Non-pigmented ciliary epithelial cell (primary cell): ENCODE measurements at places on chromosomes 13 and 19.

GRCh38 chr13:22903925-22904324 is 276.9 kb upstream of the SGCG start:
- DNase-seq, result no peak

DNA sequence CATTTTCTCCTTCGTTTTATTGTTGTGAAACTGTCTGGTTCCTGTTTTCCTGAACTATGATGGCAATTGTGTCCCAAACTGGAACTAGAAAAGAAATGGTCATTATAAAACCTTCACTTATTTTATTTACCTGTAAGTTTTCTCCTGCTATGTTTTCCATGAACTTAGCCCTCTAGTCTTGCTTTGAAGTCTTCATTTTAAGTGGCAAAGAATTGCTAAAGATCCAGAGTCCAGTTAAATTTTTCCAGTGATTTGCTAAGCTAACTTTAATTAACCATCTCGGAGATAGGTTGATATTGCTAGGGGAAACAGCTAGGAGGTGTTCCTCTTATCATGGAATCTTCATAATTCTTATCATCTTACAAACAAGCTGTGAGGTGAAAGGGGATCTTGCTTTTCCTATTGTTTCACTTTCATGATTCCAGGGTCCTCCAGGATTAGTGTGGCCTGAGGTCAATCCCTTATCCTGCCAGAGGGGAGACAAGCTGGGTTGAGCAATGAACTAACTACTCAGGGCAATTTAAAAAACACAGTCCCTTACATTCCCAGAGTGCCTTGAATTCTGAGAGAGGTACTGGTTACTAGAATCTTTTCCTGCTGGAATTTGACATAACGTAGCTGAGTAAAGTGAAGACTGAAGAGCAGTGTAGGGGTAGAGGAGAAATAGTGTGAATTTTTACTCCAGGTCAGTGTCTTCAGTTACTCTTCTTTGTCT is 112.5 kb downstream of the ESD start:
- no peak for DNase-seq

DNA sequence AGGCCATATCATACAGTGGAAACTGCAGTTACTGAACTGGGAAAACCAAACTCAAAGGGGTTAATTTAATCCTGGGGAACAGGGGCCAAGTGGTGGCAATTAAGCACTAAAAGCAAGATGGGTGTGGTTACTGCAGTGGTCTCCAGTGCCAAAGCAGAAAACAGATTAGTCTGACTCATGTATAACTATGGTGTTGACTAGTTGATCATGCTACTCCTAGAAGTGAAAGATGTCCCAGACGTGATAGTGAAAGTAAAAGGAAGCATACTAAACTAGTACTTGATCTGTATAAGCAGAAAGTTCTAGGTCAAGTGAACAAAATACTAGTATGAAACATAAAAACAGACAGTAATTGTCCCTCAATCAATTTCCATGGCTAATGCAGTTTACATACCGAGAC is 360.0 kb upstream of the SLITRK5 start:
- no peak for DNase-seq

DNA sequence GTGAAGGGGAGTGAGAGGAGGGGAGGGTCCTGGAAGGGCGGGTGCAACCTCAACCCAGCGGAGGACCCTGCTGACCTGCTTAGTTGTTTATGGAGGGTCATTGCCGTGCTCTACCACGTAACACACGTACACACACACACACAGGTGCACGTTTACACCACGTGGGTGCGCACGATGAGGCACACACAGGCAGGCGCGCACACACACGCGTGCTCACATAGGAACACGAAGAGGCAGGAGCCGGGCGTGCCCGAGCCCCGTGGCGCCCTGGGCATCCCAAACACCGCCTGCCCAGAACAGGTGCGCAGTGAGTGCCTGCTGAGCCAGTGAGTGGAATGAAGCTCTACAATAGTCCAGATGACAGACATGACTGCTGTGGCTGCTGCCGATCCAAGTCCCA is 11.2 kb upstream of the MADCAM1 start:
- no peak for DNase-seq

GRCh38 chr19:3868770-3869456 is at the start of gene ZFR2:
ZFR2 (minus strand) TSS chr19:3869038; CDS start chr19:3869017, 21 bp downstream.
- DNase-seq, result no peak

- no peak for DNase-seq
These were observed 412.8 kb downstream of the ZNF536 start for GRCh38 chr19:30784850-30785457.

- no peak for DNase-seq
These were observed 19.9 kb upstream of the SGCG start for GRCh38 chr13:23160638-23161480.

GRCh38 chr19:7267792-7268704 is 26.2 kb downstream of the INSR start:
- no peak for DNase-seq

DNA sequence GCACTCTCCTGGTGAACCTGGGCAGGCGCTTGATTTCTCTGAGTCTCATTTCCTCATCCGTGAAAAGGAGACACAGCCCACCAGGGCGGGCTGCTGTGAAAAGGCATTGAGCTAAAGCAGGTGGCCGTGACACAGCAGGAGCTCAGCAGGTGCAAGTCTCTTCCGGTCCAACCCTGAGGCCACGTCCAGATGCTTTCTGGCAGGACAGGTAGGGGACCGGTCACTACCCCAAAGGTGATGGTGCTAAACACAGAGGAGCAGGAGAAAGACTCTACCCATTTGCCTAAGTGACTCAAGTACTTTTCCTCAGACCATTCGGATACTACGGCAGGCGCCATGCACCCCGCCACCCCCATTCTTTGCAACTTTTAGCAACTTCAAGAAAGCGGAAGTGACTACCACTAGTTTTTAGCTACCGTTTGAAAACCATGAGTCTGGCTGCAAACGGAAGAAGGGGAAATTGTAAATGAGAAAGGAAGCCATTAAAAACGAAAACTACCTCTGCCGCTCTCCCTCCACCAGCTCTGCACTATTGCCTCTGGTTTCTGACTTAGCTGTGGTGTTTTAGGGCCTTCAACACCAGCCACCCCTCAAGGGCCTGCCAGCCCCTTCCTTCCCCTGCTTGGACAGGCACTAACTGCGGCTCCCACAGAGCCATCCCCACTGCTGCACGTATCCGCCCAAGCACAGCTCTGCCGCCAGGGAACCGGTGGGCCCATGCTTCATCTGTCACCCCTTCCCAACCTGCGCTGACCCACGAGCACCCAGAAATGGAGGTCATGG is 4.8 kb downstream of the PPP6R1 start:
- no peak for DNase-seq

DNA sequence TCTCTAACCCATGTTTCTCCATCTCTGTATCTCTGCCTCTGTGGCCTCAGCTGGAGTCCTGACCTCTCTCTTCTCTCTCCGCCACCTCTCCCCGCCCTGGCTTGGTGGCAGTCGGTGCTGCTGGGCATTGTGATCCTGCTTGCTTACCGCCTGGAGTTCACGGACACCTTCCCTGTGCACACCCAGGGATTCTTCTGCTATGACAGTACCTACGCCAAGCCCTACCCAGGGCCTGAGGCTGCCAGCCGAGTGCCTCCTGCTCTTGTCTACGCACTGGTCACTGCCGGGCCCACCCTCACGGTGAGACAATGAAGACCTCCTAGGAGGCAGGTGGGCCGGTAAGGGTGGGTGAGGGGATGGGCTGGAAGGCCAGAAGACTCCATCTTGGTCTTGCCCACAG is 4.2 kb downstream of the PLPPR2 start:
- DNase-seq, result no peak

GRCh38 chr13:74052402-74052928 is 81.7 kb downstream of the KLF12 start:
- DNase-seq, result no peak

DNA sequence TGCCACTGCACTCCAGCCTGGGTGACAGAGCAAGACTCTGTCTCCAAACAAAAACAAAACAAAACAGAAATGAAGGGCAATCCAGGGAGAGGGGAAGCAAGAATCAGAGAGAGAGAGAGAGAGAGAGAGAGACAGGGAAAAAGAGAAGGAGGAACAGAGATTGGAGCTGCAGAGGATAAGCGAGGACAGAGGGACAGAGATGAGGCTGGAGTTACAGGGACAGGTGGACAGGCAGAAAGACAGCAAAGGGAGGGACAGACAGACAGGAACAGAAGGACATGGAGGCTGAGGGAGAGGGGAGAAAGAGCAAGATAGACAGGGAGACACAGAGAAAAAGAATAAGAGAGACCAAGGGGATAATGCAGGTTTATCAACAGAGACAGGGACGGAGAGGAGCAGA is 1.3 kb upstream of the CRX start:
- DNase-seq, result no peak

DNA sequence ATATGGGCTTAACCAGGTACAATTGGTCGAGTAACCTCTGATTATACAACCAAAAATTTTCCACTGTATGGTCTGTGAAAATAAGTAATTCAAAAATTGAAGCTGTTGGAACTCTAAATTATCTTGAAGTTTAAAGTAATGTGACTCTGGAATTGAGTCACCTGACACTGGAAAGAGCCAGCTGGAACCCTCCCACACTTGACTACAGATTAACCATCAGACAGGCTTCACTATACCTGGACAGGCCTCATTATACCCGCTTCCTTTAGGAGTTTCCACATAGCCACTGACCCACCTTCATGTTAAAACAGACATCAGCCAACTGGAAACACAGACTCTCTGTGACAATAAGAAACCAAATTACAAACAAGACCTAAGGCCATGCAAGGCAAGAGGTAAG is 1.3 kb downstream of the ZNF433 start:
- DNase-seq, result no peak

DNA sequence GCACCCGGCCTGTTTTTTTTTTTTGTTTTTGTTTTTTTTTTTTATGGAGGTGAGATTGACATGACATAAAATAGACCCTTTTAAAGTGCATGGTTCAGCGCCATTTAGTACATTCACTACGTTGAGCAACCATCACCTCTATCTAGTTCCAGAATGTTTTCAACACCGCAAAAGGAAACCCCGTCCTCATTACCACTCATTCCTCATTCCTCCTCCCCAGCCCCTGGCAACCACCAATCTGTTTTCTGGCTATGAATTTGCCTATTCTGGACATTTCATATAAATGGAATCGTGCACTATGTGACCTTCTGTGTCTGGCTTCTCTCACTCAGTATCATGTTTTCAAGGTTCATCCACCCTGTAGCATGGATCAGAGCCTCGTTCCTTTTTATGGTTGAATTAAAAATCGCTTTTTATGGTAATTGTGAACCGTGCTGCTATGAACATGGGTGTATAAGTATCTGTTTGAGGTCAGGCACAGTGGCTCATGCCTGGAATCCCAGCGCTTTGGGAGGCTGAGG is 9.9 kb upstream of the ADGRE5 start:
- no peak for DNase-seq

GRCh38 chr19:8367327-8368001 is 3.5 kb downstream of the ANGPTL4 start:
- DNase-seq, result peak; percentile 89

GRCh38 chr19:47232422-47233211 is 1.6 kb upstream of the BBC3 start:
- no peak for DNase-seq
